Karpas-422 (cell line): ENCODE measurements at places on chromosomes 2 and 18.

- DNase-seq, result no peak
Measured at GRCh38 chr18:28716338-28716737, 539.4 kb upstream of the CDH2 start.

- DNase-seq, result no peak
Measured at GRCh38 chr18:10414293-10414842, 40.1 kb upstream of the APCDD1 start.

GRCh38 chr2:74039611-74040010 lies 54.9 kb downstream of the TET3 start:
- DNase-seq, result no peak

DNA sequence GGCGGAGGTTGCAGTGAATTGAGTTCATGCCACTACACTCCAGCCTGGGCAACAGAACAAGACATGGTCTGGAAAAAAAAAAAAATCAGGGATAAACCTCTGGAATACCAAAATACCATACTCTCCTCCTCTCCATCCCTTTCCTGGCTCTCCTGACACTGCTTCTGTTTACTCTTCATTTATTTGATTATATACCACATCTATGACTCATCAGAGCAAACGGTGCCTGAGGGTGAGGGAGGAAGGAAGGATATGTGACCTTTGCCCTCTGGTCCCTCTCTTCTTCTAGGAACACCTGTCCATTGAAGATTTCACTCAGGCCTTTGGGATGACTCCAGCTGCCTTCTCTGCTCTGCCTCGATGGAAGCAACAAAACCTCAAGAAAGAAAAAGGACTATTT lies 30.0 kb downstream of the VIL1 start:
- DNase-seq, result no peak

GRCh38 chr18:68666381-68666780 lies 48.5 kb downstream of the TMX3 start:
- DNase-seq, result no peak

DNA sequence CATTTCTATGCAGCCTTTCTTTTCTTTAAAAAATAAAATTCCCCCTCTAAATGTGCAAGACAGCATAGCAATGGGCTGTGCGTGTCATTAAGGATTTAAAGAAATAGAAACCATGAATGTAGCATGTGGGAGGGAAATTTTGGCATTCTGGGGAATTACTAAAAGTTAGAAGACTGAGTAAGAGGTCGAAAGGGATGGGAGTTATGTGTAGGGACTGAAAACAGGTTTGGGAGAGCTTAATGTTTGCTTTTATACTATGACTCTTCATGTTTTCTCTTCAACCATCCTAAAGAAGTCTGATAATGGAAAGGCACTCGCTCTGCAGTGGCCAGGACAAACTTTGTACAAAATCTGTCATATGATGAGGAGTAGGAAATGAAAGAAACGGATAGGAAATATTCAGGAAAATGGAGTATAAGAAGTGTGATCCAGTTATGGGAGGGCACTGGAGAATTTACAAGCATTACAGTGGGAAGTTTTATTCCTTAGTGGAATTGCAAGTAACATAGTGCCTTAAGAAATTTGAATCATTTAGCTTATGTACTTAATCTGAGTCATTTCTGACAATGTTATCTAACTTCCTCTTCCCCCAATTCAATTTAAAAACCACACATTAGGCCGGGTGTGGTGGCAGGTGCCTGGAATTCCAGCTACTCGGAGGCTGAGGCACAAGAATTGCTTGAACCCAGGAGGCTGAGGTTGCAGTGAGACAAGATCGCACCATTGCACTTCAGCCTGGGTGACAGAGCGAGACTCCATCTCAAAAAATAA lies 20.6 kb downstream of the TMEM87B start:
- no peak for DNase-seq
